ENCODE measurements at places on chromosomes 4 and X.

GRCh38 chrX:51496501-51497291 is at the start of gene NUDT11:
Gene NUDT11, minus strand, starts transcription at chrX:51496592. Its CDS starts 148 bp downstream, at chrX:51496444.
- DNase-seq: peak; percentile 12

DNA sequence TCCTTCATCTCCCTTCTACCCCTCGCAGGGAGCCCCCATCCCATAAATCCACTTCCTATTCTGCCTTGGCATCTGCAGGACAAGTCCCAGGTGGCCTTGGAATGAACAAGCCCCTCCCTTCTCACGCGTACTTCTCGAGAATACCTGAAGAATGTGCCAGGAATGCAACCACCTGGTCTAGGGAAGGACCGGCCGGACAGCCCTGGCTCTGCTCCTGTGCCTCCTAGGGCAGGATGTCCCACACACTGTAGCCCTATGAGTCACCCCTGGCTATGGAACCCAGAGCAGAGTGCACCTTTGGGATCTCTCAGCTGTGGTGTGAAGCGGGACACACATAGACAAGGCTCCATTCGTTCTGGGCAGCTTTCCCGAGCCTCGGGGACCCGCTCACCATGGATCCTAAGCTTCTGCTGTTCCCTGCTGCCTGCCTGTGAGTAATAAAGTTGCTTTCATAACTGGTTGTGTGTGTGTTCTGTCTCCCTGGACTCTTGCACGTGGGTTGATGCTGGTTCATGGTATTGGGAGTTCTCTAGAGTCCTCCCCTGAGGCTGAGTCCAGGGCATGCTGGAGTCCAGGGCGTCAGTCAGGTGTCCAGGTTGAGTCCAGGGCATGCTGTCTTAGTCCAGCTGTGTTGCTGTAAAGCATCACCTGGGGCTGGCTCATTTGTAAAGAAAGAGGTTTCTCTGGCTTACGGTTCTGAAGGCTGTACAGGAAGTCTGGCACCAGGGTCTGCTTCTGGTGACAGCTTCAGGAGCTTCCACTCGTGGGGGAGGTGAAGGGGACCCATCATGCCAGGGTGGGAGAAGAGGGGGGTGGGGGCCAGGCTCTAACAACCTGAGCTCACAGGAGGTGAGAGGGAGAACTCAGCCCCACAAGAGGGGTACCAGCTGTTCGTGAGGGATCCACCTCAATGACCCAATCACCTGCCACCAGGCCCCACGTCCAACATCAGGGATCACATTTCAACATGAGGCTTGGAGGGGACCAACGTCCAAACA is 7.4 kb upstream of the PDE6B start:
- DNase-seq: no peak

GRCh38 chr4:58590722-58591121 is 1480.5 kb upstream of the IGFBP7 start:
- no peak for DNase-seq

DNA sequence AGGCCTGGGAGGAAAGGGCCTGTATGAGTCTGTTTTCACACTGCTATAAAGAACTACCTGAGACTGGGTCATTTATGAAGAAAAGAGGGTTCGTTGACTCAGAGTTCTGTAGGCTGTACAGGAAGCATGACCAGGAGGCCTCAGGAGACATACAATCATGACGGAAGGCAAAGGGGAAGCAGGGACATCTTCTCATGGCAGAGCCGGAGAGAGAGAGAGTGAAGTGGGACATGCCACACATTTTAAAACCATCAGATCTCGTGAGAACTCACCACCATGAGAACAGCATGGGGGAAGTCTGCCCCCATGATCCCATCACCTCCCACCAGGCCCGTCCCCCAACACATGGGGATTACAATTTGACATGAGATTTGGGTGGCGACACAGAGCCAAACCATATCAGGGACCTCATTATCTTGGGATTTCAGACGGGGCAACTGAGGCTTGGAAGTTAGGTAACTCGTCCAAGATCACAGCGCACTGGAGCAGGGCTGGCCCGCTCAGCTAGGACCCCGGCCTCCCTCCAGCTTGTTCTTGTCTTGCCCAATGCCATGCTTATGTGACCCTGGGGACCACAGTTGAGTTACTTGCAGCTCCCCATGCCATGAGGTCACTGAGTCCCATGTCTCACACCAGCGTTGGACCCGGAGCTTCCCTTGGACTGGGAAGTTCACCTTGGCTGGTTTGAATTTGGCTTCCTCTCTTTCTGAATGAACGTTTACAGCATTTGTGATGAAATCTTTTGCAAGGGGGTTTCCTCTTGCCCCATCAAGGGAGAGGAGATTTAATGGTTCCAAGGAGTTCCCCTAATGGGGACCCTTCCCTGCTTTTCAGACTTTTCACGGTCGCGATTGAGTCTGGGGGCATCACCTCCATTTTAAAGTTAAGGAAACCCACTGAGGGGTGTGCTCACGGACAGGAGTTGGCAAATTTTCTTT is 18.1 kb downstream of the HTRA3 start:
- DNase-seq: no peak

DNA sequence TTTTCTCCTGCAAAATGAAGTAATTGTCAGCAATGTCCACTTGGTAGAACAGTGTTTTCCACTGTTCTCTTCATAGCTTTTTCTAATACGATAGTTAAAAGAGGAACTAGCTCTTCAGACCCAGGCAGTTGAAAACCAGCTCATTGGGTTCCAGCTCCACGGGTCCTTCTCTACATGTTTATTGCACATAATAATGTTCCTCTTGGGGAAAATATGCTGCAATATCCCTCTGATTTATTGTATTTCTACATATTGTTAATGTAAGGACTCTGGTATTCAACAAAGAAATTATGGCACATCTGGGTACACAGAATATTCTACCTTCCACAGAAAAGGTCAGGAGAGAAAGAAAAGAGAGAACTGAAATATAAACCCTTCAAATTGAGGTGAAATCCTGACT is 473.4 kb downstream of the TRIML1 start:
- DNase-seq: no peak

GRCh38 chrX:2609431-2610238 is 81.5 kb upstream of the CD99 start:
- no peak for DNase-seq

DNA sequence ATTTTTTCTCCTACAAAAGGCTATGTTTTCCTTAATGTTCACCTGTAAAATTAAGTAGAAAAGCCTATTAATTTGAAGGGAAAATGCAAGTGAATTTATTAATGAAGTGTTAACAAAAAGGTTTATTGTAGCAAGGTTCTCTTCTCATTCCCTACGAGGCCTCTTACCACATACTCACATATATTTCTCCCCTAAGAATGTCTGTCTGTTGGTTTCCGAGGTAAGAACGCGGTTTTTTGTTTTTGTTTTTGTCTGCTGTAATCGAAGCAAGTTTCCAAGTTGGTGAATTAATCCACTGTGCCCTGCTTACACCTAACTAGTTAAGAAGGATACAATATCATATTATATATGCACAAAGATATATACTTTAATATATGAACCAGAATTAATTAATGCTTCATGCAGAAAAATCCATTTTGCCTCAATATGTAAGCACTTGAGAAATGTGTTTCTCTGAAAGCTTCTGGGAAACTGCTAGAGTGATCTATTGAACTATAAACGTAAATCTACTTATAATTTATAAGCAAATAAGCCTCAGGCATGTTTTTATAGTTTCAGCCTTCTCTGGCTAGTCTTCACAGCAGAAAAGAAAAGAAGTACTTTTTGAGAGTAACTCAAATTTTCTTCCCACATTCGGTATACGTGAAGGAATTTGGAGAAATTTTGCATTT is 120.8 kb downstream of the EGF start:
- no peak for DNase-seq

All from DMS79 treated with DMSO at 0.1 percent for 48 hours (cell line).